ENCODE measurements at places on chromosomes 7 and 10.
A peak's percentile ranks its signal among the peaks of the same experiment; 100 is the strongest.

DNA sequence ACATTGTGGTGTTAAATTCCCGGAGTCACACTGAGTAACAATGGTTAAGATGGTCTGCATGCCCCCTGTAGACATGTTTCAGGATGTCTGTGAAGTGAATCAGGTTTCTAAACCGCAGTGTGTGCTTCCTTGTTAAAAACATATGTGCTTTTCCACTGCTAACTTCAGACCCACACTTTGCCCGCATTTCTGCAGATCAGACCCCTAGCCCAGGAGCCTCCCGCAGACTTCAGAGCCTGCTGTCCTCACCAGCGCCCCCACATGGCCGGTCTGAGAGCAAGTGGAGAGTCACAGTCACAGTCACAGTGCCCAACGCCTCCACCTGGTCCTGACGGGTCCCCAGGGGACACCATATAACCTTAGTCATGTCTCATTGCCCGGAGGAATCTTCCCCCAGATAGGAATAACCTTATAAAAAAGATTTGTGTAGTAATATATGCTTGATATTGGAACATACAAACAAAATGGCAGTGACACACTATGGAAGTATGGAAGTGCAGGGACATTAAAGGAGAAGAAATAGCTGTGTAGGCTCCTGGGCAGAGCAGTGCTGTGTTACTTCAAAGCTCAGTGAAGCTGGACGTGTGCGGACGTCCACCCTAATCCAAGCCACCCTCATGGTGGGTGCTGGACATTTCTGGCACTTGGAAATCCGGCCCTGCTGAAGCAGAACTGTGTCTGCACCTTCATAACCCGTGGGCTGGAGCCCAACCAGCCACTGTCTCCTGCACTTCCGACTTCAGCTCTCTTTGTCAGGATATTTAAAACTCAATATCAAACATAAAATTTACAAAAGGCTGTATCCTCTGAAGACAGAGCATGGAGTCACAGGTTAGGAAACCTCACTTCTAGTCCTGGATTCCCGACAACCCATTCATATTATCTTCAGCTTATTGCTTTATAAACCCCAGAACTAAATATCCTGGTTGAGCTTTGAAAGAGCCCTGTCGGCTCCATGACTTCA lies 29.0 kb downstream of the GSTO2 start:
- H3K4me3 ChIP-seq: no peak overlapping the region
- no peaks in the 10 kb centered on the region for H3K27me3 ChIP-seq
- no peak for DNase-seq
- H3K27ac ChIP-seq: no peak overlapping the region
- H3K4me1 ChIP-seq: no peaks in the 10 kb centered on the region

- no peak overlapping the region for H3K27ac ChIP-seq
- no peaks in the 10 kb centered on the region for H3K4me1 ChIP-seq
- no peak overlapping the region for H3K4me3 ChIP-seq
Measured at GRCh38 chr7:120110169-120110568, 162.8 kb upstream of the KCND2 start.

GRCh38 chr7:36301914-36302771 lies 87.5 kb upstream of the ANLN start:
- H3K4me1 ChIP-seq: peaks cover 19% of the 10 kb centered on the region
- H3K36me3 ChIP-seq: no peaks in the 10 kb centered on the region
- H3K27ac ChIP-seq: peak overlapping the region; percentile 70

DNA sequence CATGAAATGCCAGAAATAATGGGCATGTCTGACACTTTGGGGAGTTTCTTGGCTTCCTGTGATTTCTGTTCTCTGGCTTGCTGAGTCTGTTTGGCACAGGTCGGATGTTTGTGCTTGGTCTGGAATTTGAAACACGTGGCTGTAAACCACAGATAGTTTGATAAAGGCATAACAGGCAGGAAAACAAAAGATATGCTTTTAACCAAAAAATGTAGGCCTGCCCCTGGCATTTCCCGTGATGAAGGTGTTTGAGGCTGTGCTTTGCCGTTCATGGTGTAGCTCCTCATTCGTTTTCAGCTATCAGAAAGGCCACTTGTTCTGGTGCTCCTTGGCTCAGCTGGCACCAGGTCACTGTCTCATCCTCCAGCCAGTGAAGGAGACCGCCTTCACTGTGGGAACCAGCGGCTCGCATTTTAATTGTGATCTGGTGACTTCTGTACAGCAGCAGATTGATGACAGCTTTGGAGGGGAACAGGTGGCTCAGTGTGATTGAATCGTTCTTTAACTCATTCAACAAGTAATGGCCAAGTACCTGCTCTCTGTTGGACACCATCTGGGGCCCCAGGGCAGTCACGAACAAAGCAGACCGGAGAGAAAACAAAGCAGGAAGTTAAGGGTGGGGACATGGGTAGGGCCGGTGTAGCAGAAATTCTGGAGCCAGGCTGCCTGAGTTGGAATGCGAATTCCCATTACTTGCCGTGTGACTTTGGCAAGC lies 111.5 kb downstream of the CCNY start:
- H3K27ac ChIP-seq: peak overlapping the region; percentile 61
- no peak overlapping the region for H3K4me3 ChIP-seq
- no peak for DNase-seq
- peaks cover 50% of the 10 kb centered on the region for H3K4me1 ChIP-seq
- no peaks in the 10 kb centered on the region for H3K36me3 ChIP-seq

GRCh38 chr10:63780101-63780500 lies 258.9 kb downstream of the REEP3 start:
- no peaks in the 10 kb centered on the region for H3K27me3 ChIP-seq
- H3K27ac ChIP-seq: no peak overlapping the region
- no peaks in the 10 kb centered on the region for H3K36me3 ChIP-seq
- H3K4me3 ChIP-seq: no peak overlapping the region
- H3K4me1 ChIP-seq: no peaks in the 10 kb centered on the region

DNA sequence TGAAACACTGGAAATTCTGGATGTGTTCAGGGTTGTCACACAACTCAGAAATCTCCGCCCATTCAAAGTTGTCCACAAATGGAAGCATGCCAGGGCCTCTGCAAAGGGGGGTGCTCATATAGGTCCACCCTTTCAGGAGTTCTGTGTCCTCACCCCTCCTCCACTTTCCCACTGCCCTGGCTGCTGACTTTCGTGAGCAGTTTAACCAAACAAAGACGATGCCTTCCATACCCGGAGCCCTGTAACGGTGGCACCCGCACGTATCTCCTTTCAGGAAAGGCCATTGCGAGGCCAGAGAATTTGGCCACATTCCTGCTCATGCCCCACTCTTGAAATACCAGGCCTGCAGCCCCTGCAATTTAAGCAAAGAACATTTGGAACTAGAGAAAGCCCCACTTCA lies 1.4 kb downstream of the CPXM2 start:
- H3K4me1 ChIP-seq: peaks cover 37% of the 10 kb centered on the region
- DNase-seq: no peak
- H3K36me3 ChIP-seq: no peaks in the 10 kb centered on the region
- peak overlapping the region; percentile 91 for H3K27ac ChIP-seq
- no peak overlapping the region for H3K4me3 ChIP-seq
- no peaks in the 10 kb centered on the region for H3K27me3 ChIP-seq

DNA sequence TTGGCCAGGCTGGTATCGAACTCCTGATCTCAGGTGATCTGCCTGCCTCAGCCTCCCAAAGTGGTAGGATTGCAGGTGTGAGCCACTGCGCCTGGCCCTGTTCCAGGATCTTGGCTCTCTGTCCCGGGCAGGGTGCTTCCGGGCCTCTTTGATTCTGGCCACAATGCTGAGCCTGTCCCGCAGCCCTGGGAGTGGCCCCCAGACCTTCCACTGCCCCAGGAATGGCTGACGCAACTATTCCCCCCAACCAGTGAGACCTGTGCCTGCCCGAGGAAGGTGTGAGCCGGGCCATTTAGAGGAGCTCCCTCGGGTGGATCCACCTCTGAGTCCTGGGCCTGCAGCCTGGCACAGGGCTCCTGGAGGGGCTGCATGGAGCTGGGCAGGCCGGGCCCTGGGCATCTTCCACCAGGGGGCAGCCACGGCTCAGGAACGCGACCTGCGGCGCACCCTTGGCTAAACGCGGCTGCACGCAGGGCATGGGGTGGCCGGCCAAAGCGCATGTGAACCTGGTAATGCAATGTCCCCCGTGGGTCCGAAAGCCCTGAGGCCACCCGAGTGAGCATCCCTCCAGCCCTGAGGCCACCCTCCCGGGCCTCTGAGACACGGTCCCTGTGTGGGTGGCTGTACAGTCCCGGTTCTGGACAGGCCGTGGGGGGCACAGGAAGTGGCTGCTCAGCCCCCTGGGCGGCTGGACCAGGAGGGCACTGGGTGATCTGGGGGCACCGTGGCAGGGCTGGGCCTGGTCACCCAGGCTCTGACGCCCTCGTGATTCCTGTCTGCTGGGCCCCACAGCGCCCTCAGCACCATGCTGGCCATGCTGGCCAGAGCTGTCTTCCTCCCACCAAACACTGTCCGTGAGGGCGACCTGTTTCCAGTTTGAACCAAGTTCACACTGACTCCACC lies 24.8 kb downstream of the GRIFIN start:
- H3K4me1 ChIP-seq: peaks cover 16% of the 10 kb centered on the region
- peak overlapping the region; percentile 46 for H3K27ac ChIP-seq
- peaks cover 4% of the 10 kb centered on the region for H3K36me3 ChIP-seq
- H3K27me3 ChIP-seq: no peaks in the 10 kb centered on the region
- H3K4me3 ChIP-seq: peak overlapping the region; percentile 17

- H3K27ac ChIP-seq: no peak overlapping the region
- no peaks in the 10 kb centered on the region for H3K36me3 ChIP-seq
- H3K4me1 ChIP-seq: no peaks in the 10 kb centered on the region
- H3K27me3 ChIP-seq: no peaks in the 10 kb centered on the region
- DNase-seq: no peak
- no peak overlapping the region for H3K4me3 ChIP-seq
Measured at GRCh38 chr10:29514306-29514705, 120.5 kb downstream of the SVIL start.

GRCh38 chr7:140909476-140910161 lies 15.1 kb downstream of the BRAF start:
- no peaks in the 10 kb centered on the region for H3K36me3 ChIP-seq
- no peaks in the 10 kb centered on the region for H3K4me1 ChIP-seq
- no peak overlapping the region for H3K27ac ChIP-seq
- H3K27me3 ChIP-seq: no peaks in the 10 kb centered on the region
- no peak overlapping the region for H3K4me3 ChIP-seq

GRCh38 chr10:112835217-112835715 lies 114.8 kb upstream of the TCF7L2 start:
- H3K36me3 ChIP-seq: no peaks in the 10 kb centered on the region
- H3K4me1 ChIP-seq: no peaks in the 10 kb centered on the region
- no peak for DNase-seq
- H3K27ac ChIP-seq: no peak overlapping the region
- no peak overlapping the region for H3K4me3 ChIP-seq
- no peaks in the 10 kb centered on the region for H3K27me3 ChIP-seq

- no peak overlapping the region for H3K27ac ChIP-seq
- no peaks in the 10 kb centered on the region for H3K36me3 ChIP-seq
- H3K4me1 ChIP-seq: peaks cover 10% of the 10 kb centered on the region
- no peak overlapping the region for H3K4me3 ChIP-seq
- no peak for DNase-seq
- H3K27me3 ChIP-seq: no peaks in the 10 kb centered on the region
Measured at GRCh38 chr7:8144856-8145255, 117.1 kb downstream of the ICA1 start.

- H3K27ac ChIP-seq: peak overlapping the region; percentile 99
- H3K4me1 ChIP-seq: peaks cover 43% of the 10 kb centered on the region
- no peaks in the 10 kb centered on the region for H3K27me3 ChIP-seq
- H3K4me3 ChIP-seq: peak overlapping the region; percentile 98
- no peaks in the 10 kb centered on the region for H3K36me3 ChIP-seq
- no peak for DNase-seq
Measured at GRCh38 chr7:112453505-112454171, 3.4 kb downstream of the IFRD1 start.

DNA sequence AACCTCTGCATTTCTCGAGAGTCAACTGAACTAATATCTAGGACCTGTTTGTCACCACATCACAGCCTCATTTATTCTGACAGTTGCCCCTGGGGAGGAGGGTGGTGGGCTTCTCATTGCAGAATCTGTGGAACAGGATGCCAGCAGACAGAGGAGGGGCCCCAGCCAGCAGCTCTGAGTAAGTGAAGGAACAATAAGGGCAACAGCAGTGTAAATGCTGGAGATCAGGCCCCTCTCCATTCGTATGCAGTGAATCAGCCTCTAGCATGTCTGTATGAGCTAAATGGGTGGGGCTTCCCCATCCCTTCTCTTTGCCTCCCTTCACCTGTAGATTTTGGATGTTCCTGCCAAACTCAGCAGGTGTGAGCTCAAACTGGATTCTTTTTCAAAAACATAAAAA lies 7.7 kb upstream of the CPVL start:
- no peak for DNase-seq
- H3K27me3 ChIP-seq: no peaks in the 10 kb centered on the region
- H3K27ac ChIP-seq: no peak overlapping the region
- H3K36me3 ChIP-seq: no peaks in the 10 kb centered on the region
- H3K4me1 ChIP-seq: no peaks in the 10 kb centered on the region

GRCh38 chr10:119502209-119502608 lies 40.3 kb downstream of the RGS10 start:
- H3K36me3 ChIP-seq: no peaks in the 10 kb centered on the region
- no peaks in the 10 kb centered on the region for H3K27me3 ChIP-seq
- DNase-seq: no peak
- H3K27ac ChIP-seq: no peak overlapping the region
- peaks cover 12% of the 10 kb centered on the region for H3K4me1 ChIP-seq

GRCh38 chr7:150326657-150327268 lies 3.4 kb upstream of the ACTR3C start:
- peaks cover 27% of the 10 kb centered on the region for H3K4me1 ChIP-seq
- H3K27ac ChIP-seq: no peak overlapping the region
- H3K36me3 ChIP-seq: no peaks in the 10 kb centered on the region
- no peaks in the 10 kb centered on the region for H3K27me3 ChIP-seq

DNA sequence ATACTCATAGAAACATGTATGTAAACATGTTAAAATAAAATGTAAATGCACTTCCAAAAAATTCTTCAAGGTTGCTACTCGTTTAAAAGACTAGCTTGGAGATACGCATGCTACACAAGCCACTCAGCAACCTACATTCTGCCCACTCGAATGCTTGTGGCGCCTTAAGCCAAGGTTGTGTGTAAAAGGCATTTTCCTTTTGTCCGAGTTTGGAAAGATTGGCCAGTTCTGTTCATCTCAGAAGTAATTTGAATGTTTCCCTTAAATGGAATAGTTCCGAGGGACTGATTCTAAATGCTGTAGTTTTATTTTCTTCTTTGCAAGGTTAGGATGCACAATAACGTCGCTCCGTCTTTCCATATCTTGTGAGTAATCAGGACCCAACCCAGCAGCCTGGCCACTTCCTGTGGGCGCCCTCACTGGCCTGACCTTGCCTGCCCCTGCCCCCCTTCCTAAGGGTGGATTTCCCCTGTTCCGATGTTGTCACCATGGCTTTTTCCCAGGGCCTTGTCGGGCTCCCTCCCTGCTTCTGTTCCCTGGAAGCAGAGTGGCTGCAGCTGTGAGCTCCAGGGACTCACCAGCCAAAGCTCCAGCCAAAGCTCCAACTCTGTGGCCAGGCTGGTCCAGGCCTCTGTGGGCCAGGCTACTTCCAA lies 70.6 kb downstream of the PTPRE start:
- H3K36me3 ChIP-seq: no peaks in the 10 kb centered on the region
- no peak overlapping the region for H3K4me3 ChIP-seq
- DNase-seq: peak; percentile 51
- H3K27ac ChIP-seq: peak overlapping the region; percentile 67
- H3K4me1 ChIP-seq: peaks cover 36% of the 10 kb centered on the region

Measured in tibial nerve (tissue), 4 donors.